ENCODE measurements at places on chromosomes 3 and 15.

GRCh38 chr3:160474416-160474838, 24.8 kb upstream of the TRIM59 start:
- DNase-seq = no peak

DNA sequence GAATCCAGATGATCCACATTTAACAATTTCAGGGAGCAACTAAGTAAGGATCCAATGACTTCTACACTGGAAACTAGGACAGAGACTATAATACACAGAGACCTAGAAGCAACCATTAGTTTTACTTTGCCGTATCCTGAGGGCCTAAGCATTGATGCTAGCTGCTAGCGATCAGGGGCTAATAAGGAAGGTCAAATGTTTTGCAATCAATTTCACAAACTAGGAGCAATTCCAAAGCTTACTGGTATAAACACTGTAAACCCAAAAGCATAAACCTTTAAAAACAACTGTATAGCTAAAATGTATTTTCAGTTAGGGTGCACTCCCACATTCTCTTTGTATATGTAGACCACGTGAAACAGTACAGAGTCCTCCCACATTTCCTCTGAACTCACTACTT, 31.5 kb downstream of the FBN1 start:
- no peak for DNase-seq

GRCh38 chr15:72146221-72146620, 28.0 kb downstream of the SENP8 start:
- no peak for DNase-seq

GRCh38 chr3:188331166-188331565, 177.2 kb downstream of the LPP start:
- no peak for DNase-seq

DNA sequence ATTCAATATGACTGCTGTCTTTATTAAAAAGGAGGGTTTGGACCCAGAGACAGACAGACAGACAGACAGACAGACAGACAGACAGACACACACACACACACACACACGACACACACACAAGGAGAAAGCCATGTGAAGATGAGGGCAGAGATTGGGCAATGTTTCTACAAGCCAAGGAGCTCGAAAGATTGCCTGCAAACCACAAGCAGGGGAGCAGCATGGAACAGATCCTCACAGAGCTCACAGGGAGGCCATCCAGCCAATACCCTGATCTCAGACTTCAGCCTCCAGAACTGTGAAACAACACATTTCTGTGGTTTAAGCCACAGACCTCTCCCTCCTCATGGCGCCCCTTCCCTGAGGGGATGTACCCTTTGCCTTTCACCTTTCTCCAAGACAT, 35.8 kb upstream of the ABHD2 start:
- no peak for DNase-seq

DNA sequence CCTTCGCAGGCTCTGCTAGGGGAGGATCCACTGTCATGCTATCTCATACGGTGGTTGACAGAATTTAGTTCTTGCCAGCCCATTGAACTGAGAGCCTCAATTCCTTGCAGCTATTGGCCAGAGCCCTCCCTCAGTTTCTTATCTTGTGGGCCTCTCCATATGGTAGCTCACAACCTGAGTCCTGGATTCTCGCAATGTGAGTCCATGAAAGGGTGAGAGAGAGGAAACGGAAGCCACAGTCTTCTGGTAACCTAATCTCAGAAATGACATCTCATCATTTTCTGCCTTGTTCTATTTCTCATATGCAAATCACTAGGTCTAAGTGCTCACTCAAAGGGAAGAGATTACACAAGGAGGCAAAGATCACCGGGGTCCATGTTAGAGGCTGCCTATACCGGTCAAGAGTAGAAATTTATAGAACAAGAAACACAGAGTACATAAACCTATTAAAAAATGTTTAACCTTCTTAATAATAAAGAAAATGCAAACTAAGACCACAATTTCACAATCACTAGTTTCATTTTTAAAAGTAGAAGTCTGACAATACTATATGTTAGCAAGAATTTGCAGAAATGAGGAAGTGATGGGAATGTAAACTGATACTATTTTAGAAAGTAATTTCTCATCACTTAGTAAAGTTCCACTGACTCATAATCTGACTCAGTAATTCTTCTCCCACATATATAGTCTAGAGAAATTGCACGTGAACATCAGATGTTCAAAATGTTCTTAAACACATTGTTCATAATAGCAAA, 378.4 kb upstream of the AGTR1 start:
- no peak for DNase-seq

DNA sequence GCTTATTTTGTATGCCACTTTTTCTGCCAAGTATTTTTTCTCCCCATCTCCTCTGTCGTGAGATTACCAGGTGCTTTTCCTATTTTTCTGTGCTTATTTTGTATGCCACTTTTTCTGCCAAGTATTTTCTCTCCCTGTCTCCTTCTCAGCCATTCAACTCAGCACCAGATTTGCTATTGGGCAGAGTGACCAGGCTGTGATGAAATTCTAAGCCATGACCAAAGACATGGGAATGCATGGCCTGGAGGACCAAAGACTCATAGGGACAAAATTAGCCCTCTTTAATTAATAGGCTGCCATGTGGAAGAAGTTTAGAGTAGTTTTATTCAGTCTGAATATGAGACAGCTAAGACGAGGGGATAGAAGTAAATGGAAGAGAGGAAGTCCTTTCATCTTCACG, 257.4 kb downstream of the SQOR start:
- no peak for DNase-seq

DNA sequence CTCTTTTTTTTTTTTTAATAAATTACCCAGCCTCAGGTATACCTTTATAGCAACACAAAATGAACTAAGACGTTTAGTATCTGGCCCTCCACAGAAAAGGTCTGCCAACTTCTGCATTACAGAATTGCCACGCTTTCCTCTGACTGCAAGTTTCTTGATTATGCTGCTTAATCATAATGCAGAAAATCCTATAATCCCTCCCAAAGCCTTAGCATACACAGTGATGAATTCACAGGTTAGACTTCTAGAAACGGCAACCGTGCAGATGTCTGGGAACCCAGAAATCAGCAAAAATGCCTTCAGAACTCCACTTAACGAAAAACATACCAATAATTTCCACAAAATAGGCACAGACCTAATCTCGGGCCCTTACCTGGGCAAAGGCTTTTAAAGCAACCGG, 144.7 kb upstream of the FRMD4B start:
- no peak for DNase-seq

- no peak for DNase-seq
Measured at GRCh38 chr15:100517846-100518245, 10.9 kb downstream of the CERS3 start.

DNA sequence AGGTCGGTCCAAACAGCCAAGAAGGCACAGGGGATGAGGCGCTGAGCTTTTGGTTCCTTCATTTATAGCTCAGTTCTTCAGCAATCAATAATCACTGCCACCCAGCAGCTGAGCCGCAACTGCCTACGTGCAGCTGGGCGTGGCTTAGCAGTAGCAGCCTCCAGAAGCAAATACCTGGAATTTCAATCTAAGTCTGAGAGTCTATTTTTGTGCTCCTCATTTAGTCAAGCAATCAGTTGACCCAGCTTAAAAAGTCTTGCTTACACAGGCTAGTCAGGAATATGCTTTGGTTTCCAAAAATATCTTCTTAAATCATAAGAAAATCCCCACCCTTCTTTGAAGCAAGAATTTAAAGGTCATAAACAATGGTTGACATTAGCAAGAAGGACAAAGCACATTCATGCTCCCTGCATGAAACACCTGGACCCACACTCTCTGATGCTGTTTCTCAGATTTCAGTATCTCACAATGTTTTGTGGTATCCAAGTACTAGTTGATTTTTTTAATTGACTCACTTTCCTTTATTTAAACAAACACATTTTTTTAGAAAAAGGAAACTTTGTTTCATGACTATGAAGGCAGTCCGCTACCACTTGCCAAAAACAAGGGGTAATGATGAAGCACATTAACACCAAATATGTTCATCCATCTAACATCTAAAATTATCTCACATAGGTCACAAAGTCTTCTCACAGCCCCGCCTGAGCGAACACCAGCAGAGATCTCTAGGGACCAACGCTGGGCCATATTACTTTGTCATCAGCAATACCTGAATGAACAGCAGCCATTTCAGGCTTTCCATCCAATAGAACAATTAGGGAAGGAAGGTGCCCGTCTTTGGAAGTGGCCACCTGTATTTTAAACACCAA, 106.1 kb downstream of the OXNAD1 start:
- DNase-seq = no peak

DNA sequence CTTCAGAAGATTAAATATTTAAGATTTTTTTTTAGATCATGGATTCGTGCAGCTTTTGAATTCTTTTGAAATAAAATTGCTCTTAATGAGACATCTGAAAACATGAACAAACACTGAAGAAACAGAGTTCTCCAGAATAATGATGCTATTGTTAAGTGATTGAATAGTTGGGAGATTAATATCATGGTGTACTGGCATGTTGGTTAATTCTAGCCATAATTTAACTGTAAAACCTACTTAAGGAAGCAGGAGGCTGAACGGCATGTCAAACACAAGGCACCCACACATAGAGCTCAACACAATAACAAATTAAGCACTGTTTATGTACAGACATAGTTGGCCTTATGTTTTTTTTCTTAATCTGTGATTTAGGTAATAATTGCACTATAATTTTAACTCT, 185.6 kb downstream of the RBMS3 start:
- DNase-seq = no peak
